ENCODE measurements at places on chromosomes 2 and 18.
A peak's percentile ranks its signal among the peaks of the same experiment; 100 is the strongest.

DNA sequence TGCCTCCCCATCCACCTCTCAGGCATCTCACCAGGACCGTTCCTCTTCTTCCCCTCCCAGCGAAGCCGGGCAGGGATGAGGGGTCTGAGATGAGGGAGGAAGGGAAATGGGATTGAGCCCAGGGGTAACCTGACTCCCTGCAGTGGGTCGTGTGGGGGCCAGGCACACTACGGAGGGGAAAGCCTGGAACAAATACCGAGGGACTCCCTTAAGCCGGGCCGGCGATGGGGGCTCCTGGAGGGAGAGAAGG, 250 bp upstream of the SPEG start:
- DNase-seq, result no peak

- DNase-seq, result peak; percentile 10
Observed at GRCh38 chr2:187684174-187684573, 129.9 kb upstream of the TFPI start.

GRCh38 chr2:112142525-112143078, 4.4 kb downstream of the FBLN7 start:
- DNase-seq, result no peak

- DNase-seq, result peak; percentile 97
Observed at GRCh38 chr18:48942554-48943261, 8.1 kb downstream of the SMAD7 start.

DNA sequence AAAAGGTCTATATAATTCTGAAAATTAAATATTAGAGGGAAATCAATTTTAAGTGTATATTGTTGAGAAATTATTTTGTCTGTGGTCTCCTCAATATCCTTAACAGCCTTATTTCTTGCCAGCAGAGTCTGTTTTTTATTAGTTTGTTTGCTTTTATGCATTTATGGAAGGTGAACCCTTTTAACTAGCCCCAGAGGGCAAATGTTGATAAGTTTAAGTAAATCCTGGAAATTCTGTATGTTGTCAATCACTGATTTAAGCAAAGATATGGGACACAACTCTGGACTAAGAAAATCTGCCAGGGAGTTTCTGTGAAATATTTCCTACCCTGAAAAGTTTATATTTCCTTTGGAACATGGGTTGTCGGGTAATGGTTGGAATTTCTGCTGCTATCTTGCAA, 339.5 kb upstream of the COL3A1 start:
- no peak for DNase-seq

GRCh38 chr2:209817844-209818271, 46.2 kb downstream of the UNC80 start:
- no peak for DNase-seq

DNA sequence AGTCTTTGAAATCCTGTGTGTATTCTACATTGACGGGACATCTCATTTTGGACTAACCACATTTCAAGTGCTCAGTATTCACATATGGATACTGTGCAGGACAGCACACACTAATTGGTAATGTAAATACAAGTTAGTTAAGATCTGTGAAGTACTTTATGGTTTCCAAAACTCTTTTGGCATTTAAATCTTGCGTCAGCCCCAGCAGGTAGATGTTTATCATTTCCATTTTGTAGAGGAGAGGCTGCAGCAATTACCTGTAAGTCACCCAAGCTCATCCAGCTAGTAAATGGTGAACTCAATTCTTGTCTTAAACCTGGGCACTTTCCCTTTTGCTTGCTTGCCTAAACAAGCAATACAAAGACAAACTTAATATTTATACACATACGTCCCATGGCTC, 1.6 kb upstream of the NAGK start:
- no peak for DNase-seq

DNA sequence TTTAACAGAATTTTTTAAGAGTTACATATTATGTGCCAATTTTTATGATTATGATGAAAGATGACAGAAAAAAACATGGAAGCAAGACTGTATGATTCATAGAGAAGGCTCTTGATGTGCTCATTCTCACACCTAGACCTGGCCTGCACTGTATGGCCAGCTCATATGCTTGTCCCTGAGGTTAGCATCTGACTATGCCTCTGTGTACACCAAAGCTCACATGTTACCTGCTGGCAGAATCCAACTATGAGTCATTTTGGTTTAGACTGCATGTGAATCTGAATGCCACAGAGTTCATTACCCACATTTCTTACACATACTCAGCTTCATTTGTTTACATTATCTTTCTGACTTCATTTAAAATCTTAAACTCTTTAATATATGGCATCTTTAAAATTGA, 139.0 kb downstream of the DSC3 start:
- DNase-seq, result peak; percentile 0

- DNase-seq, result peak; percentile 31
Observed at GRCh38 chr2:218557941-218558340, 10.2 kb downstream of the USP37 start.

- DNase-seq, result no peak
Observed at GRCh38 chr2:218890369-218890768, 9.7 kb downstream of the WNT10A start.

DNA sequence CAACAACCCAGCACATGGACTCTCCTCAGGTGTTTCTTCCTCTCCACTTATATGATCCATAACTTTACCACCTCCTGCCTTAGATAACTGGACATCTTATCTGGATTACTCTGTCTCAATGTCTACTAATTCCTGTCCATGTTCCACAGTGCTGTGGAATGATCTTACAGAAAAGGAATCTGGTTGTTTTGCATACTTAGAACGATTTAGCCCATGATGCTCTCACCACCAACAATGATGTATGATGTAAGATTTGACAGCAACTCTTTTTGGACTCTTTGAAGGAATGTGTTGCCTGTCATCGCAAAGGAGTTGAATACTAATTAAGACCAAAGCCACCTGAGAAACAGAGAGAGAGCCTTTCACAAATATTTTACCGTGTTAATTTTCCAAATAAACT, 37.7 kb upstream of the SYT4 start:
- DNase-seq, result peak; percentile 4

- no peak for DNase-seq
Observed at GRCh38 chr2:151113318-151113717, 148.3 kb downstream of the RBM43 start.

- DNase-seq, result no peak
Observed at GRCh38 chr2:3280197-3280596, 97.4 kb downstream of the EIPR1 start.

DNA sequence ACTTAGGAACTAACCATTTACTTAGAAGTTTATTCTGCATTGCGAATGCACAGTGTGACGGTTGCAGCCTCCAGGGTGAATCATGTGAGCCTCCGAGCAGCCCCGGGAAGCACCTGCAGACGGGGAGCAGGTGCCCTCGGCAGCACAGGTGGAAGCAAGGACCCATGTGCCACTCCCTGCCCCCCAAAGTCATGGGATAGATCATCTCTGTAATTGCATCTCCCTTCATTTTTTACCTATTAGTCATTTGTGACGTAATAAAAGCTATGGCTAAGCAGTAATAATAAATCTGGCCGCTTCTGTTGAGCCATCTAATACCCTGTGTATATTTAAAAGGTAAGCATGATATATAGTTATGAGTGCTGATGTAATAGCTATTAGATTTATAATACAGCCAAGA, 97.2 kb downstream of the PTGR3 start:
- peak; percentile 6 for DNase-seq

- DNase-seq, result peak; percentile 58
Observed at GRCh38 chr2:38602136-38602731, 494 bp downstream of the HNRNPLL start.

- no peak for DNase-seq
Observed at GRCh38 chr2:156350374-156351142, 18.0 kb upstream of the NR4A2 start.

GRCh38 chr2:240523451-240524281, 34.1 kb downstream of the ANKMY1 start:
- no peak for DNase-seq

GRCh38 chr2:231527955-231528635, 2.1 kb downstream of the NMUR1 start:
- no peak for DNase-seq

- DNase-seq, result peak; percentile 48
Observed at GRCh38 chr2:217049956-217050355, 190.1 kb upstream of the TNP1 start.

GRCh38 chr2:168658706-168659105, 143.7 kb upstream of the NOSTRIN start:
- no peak for DNase-seq

- no peak for DNase-seq
Observed at GRCh38 chr2:103437161-103437560, 675.3 kb downstream of the TMEM182 start.

- DNase-seq, result no peak
Observed at GRCh38 chr18:76472829-76473228, 22.2 kb downstream of the ZNF516 start.

GRCh38 chr2:72378753-72379348, 231.2 kb upstream of the CYP26B1 start:
- no peak for DNase-seq

DNA sequence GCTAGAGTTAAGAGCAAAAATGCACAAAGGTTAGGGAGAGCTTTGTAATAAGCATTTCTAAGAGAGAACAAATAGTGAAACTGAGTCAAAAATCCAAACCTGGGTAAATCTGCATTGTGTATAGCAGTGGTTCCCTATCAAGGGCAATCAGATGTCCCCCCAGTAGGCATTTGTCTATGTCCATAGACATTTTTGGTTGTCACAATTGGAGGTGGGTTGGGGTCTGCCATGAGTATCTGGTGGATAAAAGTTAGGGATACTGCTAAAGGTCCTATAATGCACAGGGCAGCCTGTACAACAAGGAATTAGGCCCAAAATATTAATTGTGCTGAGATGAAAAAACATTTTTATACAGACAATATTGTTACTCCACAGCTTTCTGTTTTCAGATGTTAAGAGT, 21.0 kb downstream of the NOP58 start:
- DNase-seq, result no peak

DNA sequence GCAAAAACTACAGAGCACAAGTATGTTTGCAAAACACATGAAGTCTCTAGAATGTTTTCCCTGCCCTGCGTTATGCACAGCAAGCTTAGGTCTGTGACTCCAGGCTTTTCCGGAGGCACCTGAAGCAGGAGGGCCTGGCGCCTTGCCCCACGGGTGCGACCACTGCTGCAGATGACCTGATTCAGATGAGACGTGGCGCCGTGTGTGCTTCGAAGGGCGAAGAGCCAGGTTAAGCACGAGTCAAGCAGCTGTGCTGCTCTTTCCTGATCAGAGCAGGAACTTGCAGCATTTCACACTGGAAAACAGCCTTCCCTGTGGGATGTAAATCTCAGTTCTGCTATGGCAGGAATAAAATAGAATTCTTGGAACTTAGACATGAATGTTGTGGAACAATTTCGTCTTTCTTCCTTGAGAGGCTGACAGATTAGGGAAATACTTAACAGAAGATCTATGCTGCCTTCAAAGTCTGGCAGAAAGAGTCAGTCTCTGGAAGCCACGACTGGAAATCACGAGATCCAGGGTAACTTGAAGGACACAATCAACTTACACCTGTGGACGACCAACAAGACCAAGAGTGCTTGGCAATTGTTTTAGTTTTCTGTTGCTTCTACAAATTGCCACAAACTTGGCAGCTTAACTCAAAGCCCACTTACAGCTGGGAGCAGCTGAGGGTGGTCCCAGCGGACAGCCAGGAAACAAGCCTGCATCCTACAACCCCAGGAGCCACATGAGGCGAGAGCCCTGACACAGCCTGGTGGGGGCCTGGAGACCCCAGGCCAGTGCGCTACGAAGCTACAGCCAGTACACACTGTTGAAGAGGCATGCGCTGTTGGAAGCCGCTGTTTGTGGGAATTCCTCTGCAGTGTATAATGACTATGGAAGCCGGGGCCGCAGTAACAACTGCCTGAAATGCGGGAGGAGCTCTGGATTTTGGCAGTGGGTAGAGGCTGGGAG, 42.9 kb downstream of the EIPR1 start:
- DNase-seq, result no peak

DNA sequence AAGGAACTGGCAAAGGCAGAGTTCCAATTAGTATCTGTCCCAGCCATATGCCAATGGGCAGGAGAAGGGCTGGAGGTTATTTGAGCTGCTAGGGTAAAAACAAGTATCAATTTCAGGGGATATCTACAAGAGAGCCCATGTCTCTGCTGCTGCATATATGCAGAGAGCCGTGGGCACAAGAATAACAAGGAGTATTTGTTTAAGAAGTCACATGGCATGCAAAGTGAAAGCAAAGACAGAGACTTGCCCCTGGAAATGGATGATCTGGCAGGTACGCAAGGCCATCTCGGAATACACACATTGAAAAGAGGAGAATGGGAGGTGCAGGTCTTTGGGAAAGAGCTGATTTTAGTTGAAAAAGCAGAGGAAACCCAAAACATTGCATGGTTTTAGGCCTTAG, 170.6 kb downstream of the EVA1A start:
- DNase-seq, result no peak

DNA sequence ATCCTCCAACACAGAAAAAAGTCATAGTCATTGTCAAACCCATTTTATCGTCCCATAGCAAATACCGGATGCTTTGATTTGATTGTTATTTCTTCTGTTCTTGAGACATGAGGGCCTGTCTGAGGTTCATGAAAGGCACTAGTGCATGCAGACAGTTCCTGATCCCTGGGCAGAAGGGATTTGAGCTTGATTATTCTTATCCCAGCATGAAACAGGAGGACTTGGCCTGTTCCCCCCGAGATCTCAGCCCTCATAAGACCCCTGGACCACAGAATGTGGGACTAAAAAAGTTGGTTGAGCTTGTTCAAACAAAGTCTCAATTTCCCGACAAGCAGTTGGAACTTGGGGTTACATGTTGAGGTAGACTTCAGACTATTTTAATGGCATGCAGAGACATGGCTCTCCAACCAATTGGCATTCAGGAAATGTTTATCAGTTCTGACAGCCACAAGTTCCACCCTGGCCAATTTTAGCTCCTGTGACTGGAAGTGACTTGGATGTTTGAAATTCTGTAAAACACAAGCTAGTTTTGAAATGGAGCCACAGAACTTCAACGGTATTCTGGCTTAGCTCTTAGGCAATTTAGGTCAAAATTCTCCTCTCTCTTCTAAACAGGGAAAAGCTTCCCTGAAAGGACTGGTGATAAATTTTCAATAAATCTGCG, 366.9 kb upstream of the SLC14A2 start:
- DNase-seq, result peak; percentile 85

- DNase-seq, result no peak
Observed at GRCh38 chr2:227818675-227819397, 5.2 kb downstream of the CCL20 start.

DNA sequence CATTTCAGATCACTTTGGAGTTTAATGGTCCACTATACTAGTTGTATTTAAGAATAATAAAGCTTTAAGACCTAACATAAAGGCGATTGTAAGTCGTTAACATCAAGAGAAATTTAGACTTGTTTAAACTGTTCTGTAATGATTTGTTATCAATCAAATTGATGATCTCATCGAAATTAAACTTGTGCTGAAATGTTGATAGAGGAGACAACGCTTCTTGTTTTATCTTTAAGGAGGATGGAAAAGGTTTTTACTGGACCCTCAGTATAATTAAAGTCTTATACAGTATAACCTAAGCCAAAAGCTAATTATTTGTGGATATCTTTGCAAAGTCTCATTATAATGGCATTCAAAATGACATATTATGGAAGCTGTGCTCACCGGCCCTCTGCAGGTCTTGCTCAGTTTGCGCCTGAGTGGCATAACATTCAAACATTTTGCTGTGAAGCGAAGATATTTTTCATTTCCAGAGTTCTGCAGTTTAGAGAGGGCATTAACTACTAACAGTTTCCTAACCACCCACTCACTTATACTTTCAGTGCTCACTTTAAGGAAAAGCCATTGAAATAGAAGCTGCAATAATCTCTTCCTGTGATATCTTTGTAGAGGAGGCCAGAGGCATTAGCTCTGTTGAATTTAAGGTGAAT, 1.4 kb upstream of the SERTAD2 start:
- peak; percentile 77 for DNase-seq

GRCh38 chr2:160411955-160412354, 81.7 kb downstream of the RBMS1 start:
- no peak for DNase-seq
